ENCODE measurements at places on chromosomes 12 and 14.

- peak; percentile 23 for DNase-seq
Measured at GRCh38 chr14:76121089-76121748, 30.5 kb upstream of the GPATCH2L start.

DNA sequence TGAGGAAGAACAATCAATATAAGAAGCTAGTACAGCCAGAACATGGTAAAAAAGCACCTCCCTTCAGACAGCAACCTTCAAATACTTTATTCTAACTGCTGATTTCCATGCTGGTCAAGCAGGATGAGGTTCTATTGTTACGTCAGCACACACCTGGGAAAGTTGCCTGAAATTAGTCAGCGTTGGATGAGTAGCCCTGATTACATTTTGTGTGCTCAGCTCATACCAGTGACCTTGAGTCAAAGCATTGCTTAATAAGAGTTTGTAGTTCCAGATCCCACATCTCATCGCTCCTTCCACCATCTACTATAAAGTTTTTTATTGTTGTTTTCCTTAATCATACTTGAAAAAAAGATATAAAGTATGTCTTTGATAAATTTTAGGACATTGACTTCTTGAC, 361.5 kb downstream of the EGLN3 start:
- no peak for DNase-seq

GRCh38 chr12:77720258-77720657, 110.4 kb upstream of the NAV3 start:
- no peak for DNase-seq

DNA sequence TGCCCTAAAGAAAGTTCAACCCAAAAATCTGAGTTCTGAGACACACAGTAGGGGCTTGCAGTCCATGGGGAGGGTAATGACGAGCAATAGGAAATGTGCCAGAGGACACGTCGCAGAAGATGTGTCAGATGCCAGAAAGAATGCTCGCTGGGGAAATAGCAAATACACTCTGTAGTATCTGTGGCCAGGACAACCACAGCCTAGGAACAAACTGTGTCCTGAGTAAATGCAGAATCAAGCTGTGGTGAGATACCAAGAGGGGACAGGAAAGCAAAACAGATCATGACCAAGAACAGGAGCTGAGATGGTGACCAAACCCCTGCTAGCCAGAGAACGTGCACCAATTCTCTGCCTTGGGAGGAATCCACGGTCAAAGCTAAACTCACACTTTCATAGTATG, 9.1 kb downstream of the CRACR2A start:
- no peak for DNase-seq

DNA sequence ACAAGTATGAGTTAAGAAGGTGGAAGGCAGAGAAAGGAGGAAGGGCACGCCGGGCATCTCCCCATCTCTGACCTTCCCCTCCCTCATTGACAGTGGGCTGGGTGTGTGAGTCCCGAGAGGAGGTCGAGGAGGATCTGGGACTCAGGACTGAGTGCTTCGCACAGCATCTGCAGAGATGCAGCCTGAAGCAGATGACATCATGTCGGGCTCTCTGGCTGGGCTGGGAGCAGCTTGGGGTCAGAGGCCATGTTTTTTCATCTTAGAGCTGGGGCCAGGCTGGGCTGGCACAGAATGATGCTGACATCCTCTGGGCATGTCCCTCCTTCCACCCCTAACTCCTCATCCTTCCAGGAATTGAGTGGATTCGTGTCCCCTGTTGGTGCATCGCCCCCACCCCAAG, 43.5 kb downstream of the CMKLR1 start:
- DNase-seq = no peak

GRCh38 chr14:90715495-90715894, 100.7 kb downstream of the TTC7B start:
- DNase-seq = no peak

DNA sequence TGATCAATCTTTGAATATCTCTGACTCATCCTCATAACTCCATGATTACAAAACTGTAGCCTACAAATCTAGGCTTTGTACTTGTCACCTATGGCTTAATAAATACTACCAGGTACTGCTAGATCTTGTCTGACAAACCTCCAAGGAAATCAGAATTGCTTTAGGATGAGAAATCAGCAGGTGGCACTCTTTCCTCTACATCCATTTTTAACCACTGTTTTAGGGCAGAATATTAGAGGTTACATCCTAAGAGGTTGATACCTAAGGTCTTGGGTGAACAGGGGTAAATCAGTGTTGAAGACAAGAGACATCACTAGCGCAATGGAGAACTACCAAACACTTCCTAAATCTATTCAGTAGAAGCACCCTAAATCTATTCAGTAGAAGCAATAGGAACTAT, 63.1 kb upstream of the SOX5 start:
- DNase-seq = no peak
